ENCODE measurements at places on chromosomes 13 and 19.

DNA sequence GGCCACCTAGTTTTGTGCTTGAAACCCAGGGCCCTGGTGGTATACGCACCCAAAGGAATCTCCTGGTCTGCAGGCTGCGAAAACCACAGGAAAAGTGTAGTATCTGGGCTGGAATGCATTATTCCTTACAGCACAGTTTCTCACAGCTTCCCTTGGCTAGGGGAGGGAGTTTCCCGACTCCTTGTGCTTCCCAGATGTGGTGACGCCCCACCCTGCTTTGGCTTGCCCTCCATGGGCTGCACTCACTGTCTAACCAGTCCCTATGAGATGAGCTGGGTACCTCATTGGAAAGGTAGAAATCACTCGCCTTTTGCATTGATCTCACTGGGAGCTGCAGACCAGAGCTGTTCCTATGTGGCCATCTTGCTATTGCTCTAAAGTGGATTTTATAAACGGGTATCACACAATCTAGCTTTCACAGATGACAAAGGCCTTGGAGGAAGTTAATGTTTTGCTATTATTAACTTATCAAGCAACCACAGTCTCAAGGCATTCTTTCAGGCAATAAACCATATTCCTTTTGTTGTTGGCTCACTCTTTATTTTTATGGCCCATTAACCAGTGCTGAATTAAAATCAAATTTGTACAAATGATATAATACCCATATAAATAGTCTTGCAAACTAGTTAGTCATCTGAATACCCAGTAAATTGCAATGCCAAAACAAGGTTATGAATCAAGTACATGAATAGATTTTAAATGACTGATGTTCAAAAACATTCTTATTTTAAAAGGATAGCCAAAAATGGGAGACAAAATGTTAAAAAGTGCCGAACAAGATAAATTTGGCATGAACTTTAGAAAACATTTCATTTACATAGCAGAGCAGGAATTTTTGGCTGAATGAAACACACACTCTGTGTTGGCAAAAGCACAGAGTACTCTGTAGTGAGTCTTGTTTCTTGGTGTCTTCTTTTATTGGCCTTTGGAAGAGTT is 475.4 kb upstream of the ARGLU1 start:
- DNase-seq, result no peak

DNA sequence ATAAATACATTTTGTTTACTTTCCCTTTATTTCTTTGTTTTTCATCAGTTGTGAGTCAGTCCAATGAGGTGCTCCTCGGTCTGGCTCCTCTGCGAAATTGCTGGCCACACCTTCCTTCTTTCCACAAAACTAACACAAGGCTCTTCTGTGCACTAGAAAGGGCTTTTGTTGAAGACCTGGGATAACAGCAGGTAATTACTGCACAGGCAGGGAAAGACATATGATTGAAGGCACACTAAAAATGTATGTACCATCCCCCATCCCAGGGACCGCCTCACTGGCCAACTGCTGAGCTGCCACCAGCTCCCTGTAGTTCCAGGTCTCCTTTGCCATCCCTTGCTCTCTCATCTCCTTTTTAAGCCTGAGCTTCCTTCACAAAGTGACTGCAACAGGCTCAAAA is 180.5 kb downstream of the EFNB2 start:
- DNase-seq, result no peak

- DNase-seq, result no peak
Observed at GRCh38 chr13:40993987-40994386, 25.1 kb downstream of the ELF1 start.

DNA sequence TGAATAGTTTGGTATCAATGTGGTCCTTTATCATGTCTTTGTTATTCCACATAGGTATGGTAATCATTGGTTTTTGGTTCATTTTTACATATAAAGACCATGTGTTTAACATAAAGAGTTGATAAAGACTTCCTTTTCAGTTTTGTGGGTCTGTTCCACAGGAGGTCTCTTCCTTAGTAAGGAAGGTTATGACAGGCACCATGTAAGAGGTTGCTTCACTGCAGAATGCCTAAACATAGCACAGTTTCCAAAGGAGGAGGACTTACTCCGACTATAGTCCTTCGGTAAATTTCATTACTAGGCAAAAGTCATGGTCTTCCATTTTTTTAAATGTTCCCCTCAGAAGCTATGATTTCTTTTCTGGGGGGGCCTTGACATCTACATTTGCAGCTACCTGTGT is 27.1 kb upstream of the PCDH17 start:
- no peak for DNase-seq

GRCh38 chr19:13209484-13210338 is 59.5 kb downstream of the IER2 start:
- no peak for DNase-seq

- no peak for DNase-seq
Observed at GRCh38 chr13:113992276-113993005, 18.6 kb upstream of the C13orf46 start.

- no peak for DNase-seq
Observed at GRCh38 chr13:79044415-79044814, 361.6 kb downstream of the RBM26 start.

GRCh38 chr19:23956051-23956450 is 41.4 kb downstream of the ZNF726 start:
- DNase-seq, result no peak

GRCh38 chr19:12194827-12195731 is 32.2 kb downstream of the ZNF136 start:
- DNase-seq, result peak; percentile 8

DNA sequence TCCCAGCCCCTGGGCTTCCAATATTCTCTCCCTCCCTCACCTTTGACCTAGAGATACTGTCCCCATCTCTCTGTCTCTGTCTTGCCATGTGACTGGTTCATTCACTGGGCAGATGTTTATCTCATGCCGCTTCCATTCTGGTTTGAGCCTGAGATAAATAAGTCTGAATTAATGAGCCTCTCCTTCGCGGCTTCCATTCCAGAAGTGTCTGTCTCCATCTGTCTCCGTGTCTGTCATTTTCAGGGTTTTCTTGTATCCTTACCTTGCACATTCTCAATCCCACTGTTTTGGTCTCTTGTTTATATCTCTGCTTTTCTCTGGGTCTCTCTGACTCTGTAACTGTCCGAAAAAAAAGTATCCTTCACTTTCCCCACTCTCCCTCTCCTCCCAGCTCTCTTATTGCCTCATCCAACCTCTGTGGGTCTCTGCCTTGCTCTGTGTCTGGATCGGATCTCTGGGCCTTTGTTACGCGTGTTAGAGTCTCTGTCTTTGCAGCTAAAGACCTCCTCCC is 4.3 kb downstream of the SPHK2 start:
- DNase-seq, result no peak

DNA sequence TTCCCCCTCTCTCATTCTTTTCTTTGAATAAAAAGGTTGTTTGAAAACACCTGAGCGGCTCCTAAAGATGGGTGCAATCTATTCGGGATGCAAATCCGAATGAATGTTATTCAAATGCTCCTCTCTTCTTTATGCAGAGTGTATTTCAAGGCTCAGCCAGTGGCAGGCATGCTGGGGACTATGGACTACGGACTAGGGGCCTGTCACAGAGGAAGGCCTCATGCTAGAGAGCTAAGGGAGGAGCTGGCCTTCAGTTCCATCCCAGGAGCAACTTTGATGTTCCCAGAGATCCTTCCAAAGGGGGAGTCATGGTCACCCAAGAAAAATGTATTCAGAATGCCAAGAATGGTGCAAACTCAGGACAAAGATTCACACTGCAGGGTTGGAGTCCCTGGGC is 9.3 kb downstream of the ALOX5AP start:
- DNase-seq, result no peak

GRCh38 chr19:3434630-3435553 is 45.4 kb downstream of the SMIM24 start:
- DNase-seq, result peak; percentile 85

DNA sequence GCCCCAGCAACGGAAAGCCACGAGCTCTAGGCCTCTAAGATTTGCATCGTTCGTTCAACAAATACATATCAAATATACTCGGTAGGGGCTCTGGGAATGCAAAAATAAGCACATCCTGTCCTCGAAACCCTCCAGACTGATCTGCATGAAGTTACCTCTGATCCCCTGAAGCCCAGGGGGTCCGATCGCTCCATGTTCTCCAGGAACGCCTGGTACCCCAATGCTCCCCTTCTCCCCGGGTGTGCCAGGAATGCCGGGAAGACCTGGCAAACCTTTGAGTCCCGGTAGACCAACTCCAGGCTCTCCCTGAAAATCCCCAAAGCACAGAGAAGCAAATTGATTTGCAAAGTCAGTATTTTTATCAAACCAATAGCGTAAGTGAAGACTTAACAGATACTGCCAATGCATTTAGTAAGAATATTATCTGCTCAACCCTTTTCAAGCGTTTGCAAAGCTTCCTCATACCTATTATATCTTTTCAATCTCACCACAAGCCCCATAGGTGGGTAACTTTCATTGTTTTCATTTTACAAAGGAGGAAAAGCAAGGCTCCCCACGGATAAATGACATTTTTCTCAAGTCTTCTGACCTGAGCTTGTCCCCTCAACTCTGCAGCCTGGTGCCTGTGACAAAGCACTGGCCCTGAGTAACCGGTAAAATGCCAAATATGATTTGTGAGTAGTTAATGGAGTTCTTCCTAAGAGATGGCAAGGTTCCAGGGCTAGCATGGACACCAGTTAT is 127.7 kb downstream of the COL4A1 start:
- no peak for DNase-seq

GRCh38 chr19:37973666-37974065 is 66.7 kb downstream of the SIPA1L3 start:
- DNase-seq, result no peak

GRCh38 chr13:90800082-90800746 is 547.3 kb upstream of the MIR17HG start:
- no peak for DNase-seq

- DNase-seq, result no peak
Observed at GRCh38 chr13:19658831-19659230, 25.4 kb downstream of the MPHOSPH8 start.

DNA sequence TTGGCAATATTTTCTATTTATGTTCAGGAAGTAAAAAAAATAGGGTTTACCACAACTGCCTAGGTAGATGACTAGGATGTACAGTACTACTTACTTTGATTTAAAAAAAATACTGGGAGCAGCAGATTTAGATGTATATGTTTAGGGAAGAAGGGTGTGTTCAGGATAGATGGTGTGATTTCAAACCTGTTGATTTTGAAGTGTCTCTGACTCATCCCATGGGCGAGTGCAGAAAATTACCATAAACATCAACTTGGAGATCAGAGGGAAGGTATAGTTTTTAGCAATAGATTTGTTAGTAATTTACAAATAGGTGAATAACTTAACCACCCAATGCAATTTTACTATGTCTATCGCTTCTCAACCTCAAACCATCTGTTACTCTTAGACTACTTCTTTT is 214.8 kb downstream of the NDFIP2 start:
- no peak for DNase-seq

- DNase-seq, result no peak
Observed at GRCh38 chr19:16446724-16447368, 24.9 kb downstream of the EPS15L1 start.

GRCh38 chr19:46660551-46661019 is 397 bp downstream of the DACT3 start:
- no peak for DNase-seq

DNA sequence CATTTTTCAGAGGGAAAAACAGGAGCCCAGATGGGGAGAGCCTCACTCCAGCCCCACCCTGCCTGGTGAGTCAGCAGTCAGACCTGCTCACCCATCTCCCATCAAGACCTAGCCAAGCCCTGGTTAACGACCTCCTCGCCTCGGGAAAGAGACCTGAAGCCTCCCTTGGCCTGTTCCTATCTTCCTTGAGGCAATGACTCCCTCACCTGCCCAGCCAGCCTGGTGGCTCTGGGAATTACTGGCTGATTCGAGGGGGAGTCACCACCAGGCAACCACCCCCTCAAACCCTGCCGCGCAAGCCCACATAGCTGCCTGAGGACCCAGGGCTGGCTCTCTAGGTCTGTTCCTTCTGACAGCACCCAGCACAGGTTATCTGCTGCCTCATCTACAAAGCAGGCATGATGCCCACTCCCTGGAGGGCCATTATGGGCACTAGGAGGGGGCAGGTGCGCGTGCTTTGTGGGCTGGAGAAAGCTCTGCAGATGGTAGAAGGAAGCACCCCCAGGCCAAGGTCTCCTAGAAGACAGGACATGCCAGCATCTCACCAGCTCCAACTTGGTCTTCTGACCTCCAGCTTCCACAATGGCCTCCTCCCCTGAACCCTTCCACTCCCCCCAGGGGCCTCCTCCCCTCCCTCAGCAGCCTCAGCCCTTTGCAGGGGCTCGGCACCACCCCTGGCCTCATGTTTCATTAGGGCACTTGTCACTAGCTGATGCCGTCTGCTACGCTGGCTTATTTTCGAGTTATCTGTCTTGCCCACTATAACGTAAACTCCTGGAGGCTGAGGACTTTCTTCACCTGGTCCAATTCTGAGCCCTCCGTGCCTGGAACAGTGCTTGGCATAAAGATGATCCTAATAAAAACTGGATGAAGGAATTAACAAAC is 10.4 kb downstream of the DEDD2 start:
- DNase-seq, result no peak

DNA sequence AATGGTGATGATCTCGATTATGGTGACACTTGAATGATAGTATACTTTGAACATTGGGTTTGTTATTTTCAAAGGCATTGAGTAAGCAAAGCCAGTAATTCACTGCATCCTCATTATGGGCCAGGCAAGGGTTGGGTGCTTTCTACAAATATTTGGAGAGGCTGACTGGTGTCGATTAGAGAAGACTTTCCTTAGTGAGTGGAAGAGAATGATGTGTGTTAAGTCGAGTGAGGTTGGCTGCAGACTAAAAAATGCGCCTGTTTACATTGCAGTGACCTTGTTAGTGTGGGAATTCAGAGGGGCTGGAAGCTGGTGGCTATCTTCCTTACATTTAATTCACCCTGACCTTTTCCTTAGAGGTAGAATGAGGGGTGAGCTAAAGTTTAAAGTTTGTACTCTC is 22.4 kb upstream of the RNF113B start:
- DNase-seq, result no peak

DNA sequence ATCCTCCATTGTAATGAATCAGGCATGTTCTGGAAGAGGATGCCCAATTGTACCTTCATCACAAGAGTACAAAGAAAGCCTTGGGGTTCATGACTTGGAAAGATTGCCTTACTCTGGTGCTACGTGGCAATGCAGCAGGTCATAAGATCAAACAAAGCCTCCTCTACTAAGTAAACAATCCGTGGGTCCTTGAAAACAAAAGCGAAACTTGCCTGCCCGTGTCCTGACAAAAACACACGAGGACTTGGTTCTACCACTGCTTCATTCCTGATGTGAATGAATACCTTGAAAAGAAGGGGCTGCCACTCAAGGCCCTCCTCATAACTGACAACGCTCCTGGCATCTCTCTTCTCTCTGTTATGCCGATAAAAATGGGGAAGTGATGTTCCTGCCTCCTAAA is 18.9 kb downstream of the ZNF563 start:
- DNase-seq, result no peak

DNA sequence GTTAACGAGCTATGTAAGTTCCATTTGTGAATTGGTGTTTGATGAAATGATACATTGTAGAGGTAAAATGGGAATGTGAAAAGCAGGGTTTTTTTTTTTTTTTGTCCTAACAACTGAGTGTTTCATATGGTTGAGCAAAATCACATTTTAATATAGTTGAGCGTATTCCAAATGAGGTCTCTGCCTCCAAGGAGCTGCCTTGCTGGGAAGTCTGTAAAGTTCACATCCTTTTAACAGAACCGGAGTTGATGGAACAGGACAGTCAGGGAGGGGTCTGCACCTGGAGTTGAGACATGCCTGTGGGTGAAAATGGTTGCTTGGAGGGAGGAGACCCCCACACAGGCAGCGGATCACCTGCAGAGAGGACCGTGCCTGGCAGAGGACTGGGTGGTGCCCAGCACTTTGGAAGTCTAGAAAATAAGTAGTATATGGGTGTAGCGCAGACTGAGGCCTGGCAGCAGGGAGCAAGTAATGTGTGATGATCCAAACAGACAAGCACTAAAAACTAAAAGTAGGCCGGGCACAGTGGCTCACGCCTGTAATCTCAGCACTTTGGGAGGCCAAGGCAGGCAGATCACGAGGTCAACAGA is 75.2 kb upstream of the UBAC2 start:
- no peak for DNase-seq

Measured in T-helper 22 cell (primary cell).